ENCODE measurements at places on chromosomes 1 and 21. TPM values are rescaled to one million over a fixed set of nuclear protein-coding genes. Genes with fewer than 3 reads are reported as not detected.

Gene NUF2
- 28.7 TPM for total RNA-seq

Gene DNAJC28
- total RNA-seq = 0.10 TPM

Gene CELA2A
- total RNA-seq = not detected

Gene SPRR2F
- not detected for total RNA-seq

Gene TBX15
- 0.08 TPM for total RNA-seq

Gene FCAMR
- total RNA-seq = not detected

Gene PTAFR
- total RNA-seq = 0.29 TPM

Gene LPAR3
- 0.21 TPM for total RNA-seq

Gene CFAP126
- not detected for total RNA-seq

Gene EFNA1
- total RNA-seq = 36.5 TPM

Gene C8A
- not detected for total RNA-seq

Gene GSTM3
- total RNA-seq = 28.1 TPM

Gene AMY1A
- not detected for total RNA-seq

Gene ADAMTS4
- not detected for total RNA-seq

Gene CRB1
- not detected for total RNA-seq

Gene ANKRD35
- not detected for total RNA-seq

Gene LCE3D
- total RNA-seq = 0.59 TPM

Gene OR2T35
- not detected for total RNA-seq

Gene SLC6A17
- total RNA-seq = 5.6 TPM

Gene HFM1
- not detected for total RNA-seq
